ENCODE measurements at places on chromosomes 16 and 17.

DNA sequence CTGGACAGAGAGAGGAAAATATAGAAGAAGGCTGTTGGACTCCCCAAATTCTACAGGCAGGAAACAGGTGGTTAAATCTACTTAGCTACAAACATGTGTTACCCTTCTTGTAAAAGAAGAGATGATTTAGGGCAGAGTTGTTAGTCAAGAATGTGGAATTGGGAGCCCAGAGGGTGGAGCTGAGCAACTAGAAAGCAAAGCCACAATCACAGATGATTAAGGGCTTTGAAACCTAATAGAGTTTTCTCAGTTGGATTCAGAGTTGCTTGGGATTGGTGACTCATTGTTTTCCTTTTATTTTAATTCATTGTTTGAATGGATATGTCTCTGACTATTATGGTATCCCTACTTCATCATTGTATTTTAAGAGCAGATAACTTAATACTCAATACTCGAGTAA, 6.2 kb downstream of the ACSM5 start:
- no peak for DNase-seq

- DNase-seq: peak; percentile 4
These were observed 34.4 kb downstream of the DNAH3 start for GRCh38 chr16:21116148-21116693.

DNA sequence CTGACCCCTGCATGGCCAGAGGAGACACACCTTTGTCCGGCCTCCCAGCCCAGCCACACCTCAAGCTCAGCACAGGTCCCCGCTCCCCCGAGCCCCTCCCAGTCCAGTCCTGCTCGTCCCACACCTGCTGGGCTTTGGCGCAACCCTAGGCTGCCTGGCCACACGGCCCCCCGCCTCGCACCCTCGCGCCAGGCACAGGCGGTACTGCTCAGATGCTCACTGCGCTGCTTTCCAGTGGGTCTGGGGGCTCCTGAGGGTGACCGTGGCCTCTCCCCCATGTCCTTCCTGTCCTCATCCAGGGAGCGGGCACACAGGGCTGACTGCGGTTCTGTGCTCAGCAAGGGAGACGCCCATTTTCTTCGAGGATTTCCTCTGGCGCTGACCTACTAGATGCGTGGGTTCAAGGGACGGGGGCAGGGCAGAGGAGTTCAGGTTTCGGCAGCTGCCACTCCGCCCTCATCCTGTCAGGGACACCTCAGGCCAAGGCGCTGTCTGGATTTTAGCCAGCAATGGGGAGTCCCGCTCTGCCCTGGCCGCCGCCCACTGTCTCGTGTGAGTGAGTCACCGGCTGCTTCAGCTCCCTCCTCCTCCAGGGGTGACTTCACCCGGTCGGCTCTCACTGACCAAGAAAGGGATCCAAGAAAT, 118.0 kb upstream of the ZNF469 start:
- DNase-seq: peak; percentile 95

- DNase-seq: peak; percentile 92
These were observed 5.4 kb downstream of the LRRC75A start for GRCh38 chr17:16486373-16487250.

GRCh38 chr16:64304396-64304795, 817.5 kb downstream of the CDH11 start:
- DNase-seq: no peak

- no peak for DNase-seq
These were observed 86.1 kb upstream of the HSBP1 start for GRCh38 chr16:83721676-83722075.

DNA sequence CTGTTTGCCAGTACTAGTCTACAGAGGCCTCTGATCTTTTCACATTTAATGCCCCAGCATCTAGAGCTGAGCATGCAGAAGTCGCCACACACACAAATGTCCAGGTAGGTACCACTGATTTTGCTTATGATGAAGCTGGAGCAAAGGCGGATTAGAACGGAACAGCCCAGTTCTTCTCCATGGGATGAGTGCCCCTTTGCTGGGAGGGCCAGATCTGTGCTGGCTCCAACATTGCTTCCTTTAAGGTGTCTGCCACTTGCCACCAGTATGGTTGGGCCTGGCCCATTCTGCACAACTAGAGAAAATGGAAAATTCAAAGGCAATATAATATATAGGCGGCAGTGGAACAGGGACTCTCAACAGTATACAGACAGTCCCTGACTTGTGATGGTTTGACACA, 2.2 kb upstream of the MNT start:
- no peak for DNase-seq

DNA sequence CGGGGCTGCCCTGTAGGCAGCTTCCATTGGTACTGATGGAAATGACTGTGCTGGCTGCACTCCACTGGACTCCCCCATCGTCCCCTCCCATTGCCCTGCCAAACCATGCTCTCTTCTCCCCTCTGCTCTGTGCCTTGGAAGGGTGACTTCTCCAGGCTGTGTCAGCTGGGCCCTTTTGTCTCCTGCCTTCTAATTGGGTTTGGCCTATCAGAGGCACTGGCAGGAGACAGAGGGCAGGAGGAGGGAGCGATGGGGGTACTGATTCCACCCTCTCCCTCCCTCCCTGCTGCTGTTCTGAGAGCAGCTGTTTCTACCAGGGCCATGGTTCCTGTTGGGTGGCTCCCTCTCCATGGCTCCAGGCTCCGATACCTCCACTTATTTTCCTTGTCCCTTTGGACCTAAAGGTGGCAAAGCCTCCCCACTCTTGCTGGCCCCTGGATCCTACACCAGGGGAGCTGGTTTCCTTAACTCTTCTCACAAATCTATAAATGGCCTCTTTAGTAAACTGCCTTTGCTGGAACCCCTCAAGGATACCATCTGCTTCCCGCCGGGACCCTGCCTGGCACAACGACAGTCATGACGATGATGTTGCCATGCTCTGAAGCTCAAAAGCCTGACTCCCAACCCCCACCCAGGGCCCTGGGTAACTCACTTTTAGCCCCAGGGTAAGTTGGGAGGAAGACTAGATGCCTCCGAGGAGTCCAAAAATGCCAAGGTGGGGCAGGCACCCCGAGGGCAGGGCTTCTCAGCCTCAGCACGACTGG, 123.8 kb upstream of the RPL38 start:
- DNase-seq: no peak

DNA sequence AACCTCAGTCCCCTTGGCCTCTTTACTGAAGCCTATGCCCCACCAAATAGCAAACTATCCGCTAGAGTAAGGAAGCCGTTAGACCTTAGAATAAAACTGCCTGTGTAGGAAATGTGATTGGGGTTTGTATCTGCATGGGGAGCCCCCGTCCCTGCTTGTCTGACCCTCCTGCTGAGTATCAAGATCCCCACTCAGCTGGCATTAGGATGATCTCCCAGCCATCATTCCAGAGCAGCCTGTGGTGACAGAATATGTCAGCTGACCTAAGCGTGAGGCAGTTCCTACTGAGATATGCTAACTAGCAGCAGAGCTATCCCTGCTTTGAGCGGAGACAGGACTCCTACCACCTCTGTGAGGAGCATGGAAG, 645 bp upstream of the GFOD2 start:
- peak; percentile 67 for DNase-seq

DNA sequence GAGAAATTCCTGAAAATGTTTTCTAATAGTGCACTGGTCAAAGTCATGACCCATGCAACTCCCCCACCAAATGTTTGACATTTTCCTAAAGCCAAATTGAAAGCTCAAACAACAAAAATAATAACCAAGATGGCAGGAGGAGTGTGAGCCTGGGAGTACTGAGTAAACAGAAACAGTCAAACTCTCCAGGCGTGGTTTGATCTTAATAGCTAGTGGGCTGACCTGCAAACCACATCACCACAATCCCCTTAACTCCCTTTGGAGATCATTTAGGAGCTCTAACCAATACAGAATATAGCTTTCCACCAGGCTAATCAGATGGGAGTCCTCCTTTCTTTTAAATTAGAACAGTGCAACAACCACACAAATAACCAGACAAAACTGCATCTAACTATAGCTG, 19.2 kb upstream of the MEIOC start:
- no peak for DNase-seq

- DNase-seq: no peak
These were observed 71.7 kb upstream of the NACA2 start for GRCh38 chr17:61662741-61663140.

GRCh38 chr17:73189417-73190099, 3.3 kb upstream of the COG1 start:
- DNase-seq: peak; percentile 55

DNA sequence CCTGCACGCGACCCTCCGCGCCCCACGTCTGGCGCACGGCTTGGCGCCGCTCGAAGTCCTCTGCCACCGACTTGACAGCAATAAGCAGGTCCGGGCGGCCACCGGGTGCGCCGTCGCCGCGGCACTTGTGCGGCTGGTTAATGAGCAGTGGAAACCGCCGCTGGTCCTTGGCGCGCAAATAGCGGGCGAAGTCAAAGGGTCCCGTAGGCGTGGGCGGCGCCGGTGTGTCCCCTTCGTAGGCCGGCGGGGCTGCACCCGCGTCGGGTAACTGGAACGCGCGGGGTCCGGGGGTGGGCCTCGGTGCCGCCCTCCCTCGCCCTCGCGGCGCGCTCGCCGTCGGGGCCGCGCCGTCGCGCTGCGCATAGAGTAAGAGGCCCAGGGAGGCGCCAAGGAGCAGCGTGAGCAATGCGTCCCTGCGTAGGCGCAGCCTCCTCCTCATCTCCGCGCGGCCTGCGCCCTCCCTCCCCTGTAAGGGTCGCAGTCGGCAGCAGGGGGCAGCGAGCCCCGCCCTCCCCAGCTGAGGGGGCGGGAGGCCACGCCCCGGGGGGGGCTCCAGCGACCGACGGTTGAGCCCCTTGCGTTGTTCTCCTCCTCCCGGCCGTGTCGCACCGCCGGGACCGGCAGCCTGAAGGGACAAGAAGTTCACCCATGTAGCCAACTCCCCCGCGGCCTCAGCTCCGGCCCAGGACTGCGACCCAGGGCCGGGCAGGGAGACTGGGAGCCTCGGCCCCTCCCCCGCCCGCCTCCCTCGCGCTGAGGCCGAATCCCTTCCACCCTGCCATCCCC, 558 bp downstream of the B3GNT9 start:
- DNase-seq: peak; percentile 88

DNA sequence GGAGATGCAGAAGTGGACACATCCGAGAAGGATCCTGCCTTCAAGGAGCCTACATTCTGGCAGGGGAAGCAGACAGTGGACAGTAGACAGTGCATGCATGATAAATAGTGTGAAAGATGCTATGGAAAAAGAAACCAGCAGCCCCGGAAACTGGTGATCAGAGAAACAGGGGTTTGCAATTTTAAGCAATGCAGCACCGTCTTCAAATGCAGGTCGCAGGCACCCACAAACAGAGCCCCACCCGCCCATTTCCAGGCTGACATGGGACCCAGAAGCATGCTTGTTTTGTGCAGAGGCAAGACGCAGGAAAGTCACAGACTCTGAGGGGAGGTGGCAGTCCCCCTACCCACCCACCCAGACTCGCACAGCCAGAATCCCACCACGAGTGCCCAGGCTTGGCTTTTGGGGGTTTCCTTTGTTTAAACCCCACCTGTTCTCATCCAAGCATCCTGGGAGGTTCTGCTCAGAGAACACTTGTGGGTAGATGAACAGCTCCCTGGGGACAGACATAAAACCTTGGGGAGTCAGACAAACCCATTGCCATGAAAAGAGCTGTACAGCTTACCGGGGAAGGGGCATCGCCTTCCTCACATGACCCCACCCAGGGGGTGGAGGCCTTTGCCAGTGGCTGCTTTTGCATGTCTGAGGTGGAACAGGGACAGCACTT, 114.3 kb downstream of the MGAT5B start:
- DNase-seq: no peak

DNA sequence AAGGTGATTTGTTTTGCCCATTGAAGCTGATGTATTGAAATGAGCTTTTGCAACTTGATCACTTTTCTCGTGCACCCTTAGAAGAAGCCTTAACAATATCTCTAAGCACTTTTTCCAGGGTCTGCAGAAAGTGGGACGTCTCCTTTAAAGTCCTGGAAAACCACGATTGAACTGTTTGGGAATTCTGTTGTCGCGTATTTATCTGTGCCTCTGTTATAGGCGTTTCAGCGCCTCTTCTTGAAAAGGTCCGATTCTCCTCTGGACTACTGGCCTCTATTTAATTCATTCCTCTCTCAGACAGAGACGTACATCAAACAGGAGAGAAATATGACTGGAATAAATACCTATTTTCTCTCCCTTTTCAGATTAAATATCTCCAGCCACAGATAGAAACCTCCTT, 262.4 kb upstream of the PSMD7 start:
- no peak for DNase-seq

GRCh38 chr17:47816947-47817346, 4.6 kb downstream of the OSBPL7 start:
- DNase-seq: no peak

- DNase-seq: peak; percentile 68
These were observed 51.7 kb downstream of the GAN start for GRCh38 chr16:81366316-81366932.

GRCh38 chr17:11618861-11619566, 20.7 kb downstream of the DNAH9 start:
- no peak for DNase-seq

- peak; percentile 41 for DNase-seq
These were observed 11.9 kb downstream of the CEP131 start for GRCh38 chr17:81210868-81211267.

GRCh38 chr16:9797306-9797705, 384.9 kb downstream of the GRIN2A start:
- no peak for DNase-seq

GRCh38 chr17:76927982-76928381, 59.8 kb downstream of the MGAT5B start:
- DNase-seq: no peak

- DNase-seq: peak; percentile 51
These were observed 5.6 kb downstream of the CORO6 start for GRCh38 chr17:29617125-29617480.

GRCh38 chr17:951325-952132, 28.0 kb downstream of the NXN start:
- peak; percentile 89 for DNase-seq

DNA sequence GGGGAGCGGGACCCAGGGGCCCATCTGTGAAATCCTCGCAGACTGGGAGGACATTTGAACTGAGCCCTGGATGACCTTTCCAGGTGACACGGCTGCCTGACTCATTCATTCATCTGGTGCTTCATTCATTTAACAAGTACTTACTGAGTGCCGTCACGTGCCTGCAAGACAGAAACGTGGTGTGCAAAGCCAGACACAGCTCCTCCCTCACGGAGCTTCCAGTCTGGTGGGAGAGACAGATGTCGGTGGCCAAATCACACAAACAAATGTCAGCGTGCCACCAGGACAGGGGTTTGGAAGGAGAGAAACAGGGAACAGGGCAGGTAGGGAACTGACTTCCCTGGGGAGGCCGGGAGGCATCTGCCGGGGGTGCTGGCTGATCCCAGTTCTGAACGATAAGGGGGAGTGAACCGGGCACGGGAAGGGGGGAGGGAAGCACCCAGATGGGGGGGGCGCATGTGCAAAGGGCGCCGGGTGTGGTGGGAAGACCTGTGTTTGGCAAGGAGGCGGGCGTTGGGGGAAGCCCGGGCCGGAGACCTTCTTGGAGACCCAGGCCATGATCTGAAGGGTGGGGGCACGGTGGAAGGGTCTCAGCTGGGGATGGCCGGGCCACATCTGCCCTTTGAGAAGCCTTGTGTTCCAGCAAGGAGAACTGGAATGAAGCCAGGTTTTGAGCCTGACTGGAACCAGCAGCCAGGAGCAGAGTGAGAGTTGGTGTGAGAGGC, 93.6 kb upstream of the CIBAR2 start:
- DNase-seq: no peak

- no peak for DNase-seq
These were observed 5.9 kb downstream of the SLC5A11 start for GRCh38 chr16:24851700-24852099.
